Mesenteric fat pad (tissue), 1 donor: ENCODE measurements at places on chromosomes 7 and 10. TPM values are rescaled to one million over a fixed set of nuclear protein-coding genes. Genes with fewer than 3 reads are reported as not detected.

DNA sequence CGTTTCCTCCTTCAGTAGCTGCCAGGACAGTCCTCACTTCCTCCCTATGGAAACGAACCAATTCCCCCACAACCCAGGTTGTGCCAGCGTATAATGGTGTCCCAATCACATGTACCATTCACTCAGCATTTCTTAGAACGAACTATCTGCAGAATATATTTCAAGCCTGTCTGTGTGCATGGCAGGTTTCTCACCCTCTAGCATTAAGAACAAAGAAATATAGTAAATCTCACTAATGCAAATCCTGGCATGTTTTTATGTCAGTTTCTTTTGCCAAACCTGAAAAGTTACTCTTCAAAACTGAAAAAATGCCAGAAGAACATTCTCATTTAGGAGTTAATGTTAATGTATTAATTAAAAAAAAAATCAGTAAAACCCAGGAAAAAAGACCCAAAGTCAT is 405.9 kb upstream of the KLF6 start:
- no peak for DNase-seq

CCDC146 gene
- total RNA-seq: 11.4 TPM

HABP2 gene
- not detected for total RNA-seq

DNA sequence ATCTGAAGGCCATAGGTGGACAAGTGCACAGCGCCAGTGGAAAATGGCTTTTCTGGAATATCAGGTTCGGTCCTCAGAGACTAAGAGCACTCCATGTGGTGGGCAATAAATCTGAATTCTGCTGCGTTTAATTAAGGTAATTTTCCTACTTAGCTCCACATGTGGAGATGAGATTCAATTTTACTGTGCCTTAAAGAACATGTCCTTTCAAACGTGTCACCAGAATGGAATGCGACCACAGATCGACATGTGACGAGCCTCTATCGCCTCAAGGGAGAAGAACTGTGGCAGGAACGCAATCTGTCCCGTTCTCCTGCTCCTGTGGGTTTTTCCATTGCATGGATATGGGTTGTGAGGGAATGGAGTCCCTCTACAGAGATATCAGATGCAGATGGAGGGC is 205.3 kb upstream of the ZNF32 start:
- DNase-seq: no peak

DNA sequence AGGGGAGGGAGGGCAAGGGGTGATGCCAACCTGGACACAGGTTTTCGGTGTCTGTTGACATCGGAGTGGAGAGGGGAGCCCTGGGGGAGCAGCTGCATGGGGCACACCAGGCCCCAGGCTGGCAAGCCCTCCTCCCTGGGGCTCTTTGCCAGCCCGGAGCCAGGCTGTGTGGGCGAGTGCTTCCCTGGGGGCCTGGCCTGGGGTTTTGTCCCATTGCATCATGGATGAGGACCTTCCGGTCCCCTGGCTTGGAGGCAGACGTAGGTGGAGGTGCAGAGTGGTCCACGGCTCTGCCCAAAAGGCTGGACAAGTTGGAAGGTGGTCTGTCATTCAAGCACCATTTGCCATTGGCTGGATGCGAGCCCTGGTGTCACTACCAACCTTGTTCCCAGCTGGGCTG is 34.8 kb downstream of the ZMIZ1 start:
- DNase-seq: no peak

DNA sequence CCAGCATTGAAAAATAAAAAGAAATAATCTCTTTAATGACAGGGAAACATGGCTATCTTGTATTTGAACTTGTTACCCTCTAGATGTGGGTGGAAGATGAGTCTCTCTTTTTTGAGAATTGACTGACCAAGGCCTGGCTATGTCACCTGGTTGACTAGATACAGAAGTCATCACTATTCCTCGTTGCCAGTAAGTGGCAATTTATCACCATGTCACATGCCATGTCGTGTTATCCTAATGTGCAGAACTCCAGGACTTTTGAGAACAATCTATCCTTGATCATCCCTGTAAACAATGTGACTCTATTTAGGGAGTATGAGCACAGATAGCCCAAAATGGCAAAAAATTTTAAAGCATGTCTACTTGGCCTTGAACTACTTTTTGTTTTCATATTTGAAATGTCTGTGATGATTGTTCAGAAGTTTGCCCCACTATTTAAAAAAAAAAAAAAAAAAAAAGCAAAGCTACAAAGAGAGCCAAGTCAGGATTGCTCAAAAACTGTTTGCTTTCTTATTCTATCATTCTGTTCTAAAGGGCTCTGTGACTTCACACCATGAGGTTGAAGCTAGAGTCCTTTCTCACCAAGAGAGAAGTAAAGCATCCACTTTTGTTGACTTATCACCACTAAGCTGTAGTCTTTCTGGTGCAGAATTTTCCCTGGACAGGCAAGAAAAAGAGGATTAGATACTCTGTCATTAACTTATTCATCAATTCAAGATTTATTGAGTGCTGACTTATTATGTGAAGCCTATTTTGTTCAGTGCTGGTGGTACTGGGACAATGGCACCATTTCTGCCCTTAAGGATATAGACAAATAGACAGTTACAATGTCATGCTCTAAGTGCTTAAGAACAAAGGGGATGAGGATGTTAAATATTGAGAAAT is 10.4 kb upstream of the WIPF3 start:
- no peak for DNase-seq

DNA sequence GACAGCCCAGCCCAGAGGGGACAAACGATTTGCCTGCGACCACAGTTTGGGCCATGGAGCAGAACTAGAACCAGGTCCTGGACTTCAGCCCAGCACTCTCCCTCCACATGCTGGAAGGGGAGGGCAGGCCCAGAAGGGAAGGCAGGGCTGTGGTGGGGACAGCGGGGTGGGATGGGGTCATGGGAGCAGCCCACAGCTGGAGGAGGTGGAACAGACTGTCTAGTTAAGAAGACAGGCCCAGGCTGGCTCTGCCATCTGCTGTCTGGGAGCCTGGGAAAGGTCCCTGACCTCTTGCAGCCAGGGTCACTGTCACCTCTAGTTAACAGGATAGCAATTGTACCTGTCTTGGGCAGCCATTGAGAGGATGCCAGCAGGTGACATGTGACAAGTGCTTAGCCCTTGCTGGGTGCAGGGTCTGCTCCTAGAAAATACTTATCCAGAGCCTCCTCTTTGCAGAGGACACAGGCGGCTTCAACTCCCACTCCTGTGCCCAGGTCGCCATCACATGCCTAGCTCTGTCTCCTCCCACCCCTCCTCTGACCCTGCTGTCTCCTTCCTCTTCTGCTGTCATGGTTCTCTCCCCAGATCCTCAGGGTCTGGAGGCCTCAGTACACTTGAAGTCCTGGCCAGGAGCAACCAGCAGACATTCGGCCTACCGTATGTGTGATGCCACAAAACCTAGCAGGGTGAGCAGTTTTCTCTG is 37.0 kb upstream of the CHST15 start:
- DNase-seq: no peak
